Activated CD4-positive, alpha-beta memory T cell treated with anti-CD3 and anti-CD28 coated beads for 36 hours (primary cell): ENCODE measurements at places on chromosomes 2 and 18.

- H3K4me1 ChIP-seq: no peaks in the 10 kb centered on the region
- no peak for DNase-seq
- H3K27ac ChIP-seq: no peak overlapping the region
- no peaks in the 10 kb centered on the region for H3K36me3 ChIP-seq
These were observed 226.4 kb upstream of the CXCR4 start for GRCh38 chr2:136344339-136344738.

- H3K36me3 ChIP-seq: no peaks in the 10 kb centered on the region
- H3K4me3 ChIP-seq: no peak overlapping the region
- DNase-seq: no peak
- no peaks in the 10 kb centered on the region for H3K27me3 ChIP-seq
- H3K27ac ChIP-seq: no peak overlapping the region
These were observed 217.7 kb upstream of the TCF4 start for GRCh38 chr18:55805666-55806065.

GRCh38 chr2:229511524-229511923 lies 202.8 kb downstream of the DNER start:
- H3K27ac ChIP-seq: no peak overlapping the region
- no peak for DNase-seq
- no peak overlapping the region for H3K4me3 ChIP-seq
- H3K4me1 ChIP-seq: no peaks in the 10 kb centered on the region
- H3K36me3 ChIP-seq: no peaks in the 10 kb centered on the region

GRCh38 chr2:24914713-24915112 lies 5.3 kb downstream of the ADCY3 start:
- peaks cover 40% of the 10 kb centered on the region for H3K4me1 ChIP-seq
- H3K36me3 ChIP-seq: peaks cover 51% of the 10 kb centered on the region
- no peaks in the 10 kb centered on the region for H3K27me3 ChIP-seq
- H3K4me3 ChIP-seq: no peak overlapping the region
- DNase-seq: no peak

GRCh38 chr2:179097131-179097530 lies 47.2 kb upstream of the CCDC141 start:
- H3K4me3 ChIP-seq: no peak overlapping the region
- H3K36me3 ChIP-seq: no peaks in the 10 kb centered on the region
- H3K27me3 ChIP-seq: no peaks in the 10 kb centered on the region
- no peak overlapping the region for H3K27ac ChIP-seq
- peaks cover 11% of the 10 kb centered on the region for H3K4me1 ChIP-seq

GRCh38 chr2:196322973-196323810 lies 151.8 kb upstream of the STK17B start:
- H3K27ac ChIP-seq: no peak overlapping the region
- no peak overlapping the region for H3K4me3 ChIP-seq
- peaks cover 4% of the 10 kb centered on the region for H3K27me3 ChIP-seq

DNA sequence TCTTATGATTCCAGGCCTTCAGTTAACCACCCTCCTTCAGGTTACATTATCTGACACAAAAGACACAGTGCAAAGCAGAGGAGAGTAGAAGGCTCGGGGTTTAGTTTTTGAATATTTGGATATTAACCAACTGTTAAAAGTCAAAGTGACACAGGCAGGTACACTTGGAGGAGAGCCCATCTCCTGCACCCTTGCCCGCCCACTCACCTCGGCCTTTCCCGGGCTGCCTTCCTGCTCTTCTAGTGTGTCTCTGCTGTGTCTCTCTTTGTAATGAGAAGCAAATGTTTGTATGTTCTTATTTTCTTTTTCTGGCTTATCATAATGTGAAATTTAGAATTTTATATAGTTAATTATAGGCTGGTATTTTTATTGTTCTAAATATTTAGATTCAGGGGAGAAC lies 35.1 kb downstream of the ZNF236 start:
- H3K4me3 ChIP-seq: no peak overlapping the region
- H3K27me3 ChIP-seq: no peaks in the 10 kb centered on the region
- no peak overlapping the region for H3K27ac ChIP-seq
- H3K4me1 ChIP-seq: peaks cover 20% of the 10 kb centered on the region
